Activated gamma-delta T cell treated with anti-CD3 and anti-CD28 coated beads, Interleukin-2, amount 50 U/mL, for 16 hours (primary cell): ENCODE measurements at places on chromosomes 12 and 14.

DNA sequence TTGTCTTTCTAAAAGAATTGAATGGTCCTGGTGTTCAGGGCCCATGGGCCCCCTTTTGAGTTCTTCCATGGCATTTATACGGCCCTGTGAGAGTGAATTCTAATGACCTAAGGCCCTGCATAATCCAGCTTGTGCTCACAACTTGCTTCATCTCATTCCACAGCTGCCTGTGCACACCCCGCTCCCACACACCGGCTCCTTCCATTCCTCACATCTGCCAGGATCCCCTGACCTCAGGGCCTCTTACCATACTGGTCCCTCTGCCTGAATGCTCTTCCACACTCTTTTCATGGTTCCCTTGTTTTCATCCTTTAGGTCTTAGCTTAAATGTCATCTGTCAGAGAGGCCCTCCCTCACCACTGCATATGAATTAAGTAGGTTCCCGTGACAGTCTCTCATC, 49.5 kb upstream of the EGLN3 start:
- DNase-seq, result no peak

DNA sequence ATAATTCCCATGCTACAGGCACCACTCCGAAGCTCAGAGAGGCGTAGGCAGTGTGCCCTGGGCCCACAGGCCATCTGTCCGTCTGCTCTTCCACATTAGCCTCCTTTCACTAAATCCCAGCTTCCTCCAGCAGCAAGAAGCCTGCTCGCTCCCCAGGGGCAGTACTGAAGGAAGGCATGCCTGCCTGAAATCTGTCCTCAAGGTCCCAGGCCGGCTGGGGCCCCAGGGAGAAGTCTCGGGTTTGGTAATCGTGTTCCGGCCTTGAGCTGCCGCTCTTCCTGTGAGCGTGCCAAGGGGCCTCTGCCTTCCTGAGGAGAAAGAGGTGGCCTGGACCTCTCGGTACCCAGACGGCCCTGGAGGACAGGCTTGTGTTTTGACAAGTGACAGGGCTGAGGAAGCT, 15.2 kb upstream of the DLK1 start:
- DNase-seq, result no peak

DNA sequence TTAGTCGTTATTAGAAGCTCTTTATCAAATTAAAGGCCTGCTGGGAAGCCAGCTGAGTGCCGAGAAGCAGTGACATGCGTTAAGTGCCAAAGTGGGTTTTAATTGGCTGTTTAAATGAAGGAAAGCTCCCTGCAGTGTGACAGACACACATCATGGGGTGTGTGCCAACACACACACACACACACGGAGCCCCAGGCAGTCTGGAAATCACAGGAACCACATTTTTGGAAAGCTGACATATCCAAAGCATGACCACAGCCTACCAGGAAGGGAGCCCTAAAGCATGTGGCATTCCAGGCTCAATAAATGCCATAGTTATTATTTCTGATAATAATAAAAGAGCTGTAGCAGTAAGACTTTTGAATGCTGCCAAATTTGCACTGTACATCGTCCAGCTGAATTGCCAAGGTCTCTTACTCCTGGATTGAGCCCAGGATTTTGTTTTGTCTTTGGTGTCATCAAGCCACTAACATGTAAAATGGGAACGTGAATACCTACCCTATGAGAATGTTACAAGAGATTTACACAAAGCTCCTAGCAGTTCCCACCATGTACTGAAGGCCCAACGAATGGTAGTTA, 135.1 kb downstream of the TMEM30B start:
- no peak for DNase-seq

- no peak for DNase-seq
Measured at GRCh38 chr12:11164384-11164783, 6.6 kb upstream of the SMIM10L1 start.

DNA sequence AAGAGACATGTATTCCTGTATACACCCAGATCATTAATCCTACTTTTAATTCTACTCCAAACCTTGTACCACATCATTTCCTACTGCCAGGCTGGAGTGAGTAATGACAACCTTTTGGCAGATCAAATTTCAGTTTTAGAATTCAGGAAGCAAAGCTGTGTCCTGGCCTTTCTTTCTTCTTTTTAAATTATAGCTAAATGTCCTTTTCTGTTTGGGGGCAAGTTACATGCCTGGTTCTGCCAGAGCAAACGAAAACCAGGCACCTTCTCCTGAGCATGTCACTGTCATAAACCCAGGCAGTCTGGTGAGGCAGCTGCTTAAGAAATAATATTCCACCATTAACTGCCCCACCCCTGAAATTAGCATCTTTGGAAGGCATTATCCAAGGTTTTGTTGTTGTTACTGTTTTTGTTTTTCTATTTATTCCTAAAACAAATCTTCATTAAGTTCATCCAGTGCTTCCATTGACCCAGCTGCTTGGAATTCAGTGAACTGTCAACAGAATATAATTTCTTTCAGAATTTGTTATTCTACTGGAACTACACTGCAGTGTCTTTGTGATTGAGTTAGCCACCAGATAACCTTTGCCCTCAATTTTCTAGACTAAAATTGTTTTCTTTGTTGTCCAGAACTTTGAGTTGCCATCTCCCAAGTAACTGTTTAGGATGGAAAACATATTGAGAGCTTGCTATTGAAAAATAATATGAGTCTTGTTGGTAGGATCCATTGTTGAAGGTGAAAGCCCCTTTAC, 33.2 kb downstream of the SAMD4A start:
- DNase-seq, result no peak

DNA sequence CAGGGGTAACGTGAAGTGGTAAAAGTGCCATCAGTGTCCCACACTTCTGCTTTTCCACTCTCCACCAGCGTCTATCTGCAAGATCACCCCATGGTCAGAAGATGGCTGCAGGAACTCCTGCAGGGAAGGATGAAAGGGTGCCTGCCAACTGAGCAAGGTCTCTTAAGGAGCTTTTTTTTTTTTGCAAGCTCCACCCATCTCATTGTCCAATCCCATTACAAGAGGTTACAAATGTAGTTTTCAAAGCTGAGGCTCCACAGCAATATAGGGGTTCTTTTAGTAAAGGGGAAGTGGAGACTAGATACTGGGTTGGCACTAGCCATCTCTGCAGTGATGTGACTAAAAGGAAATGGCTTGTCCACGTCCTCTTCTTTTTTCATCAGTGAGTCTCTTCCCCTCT, 5.9 kb upstream of the BHLHE41 start:
- no peak for DNase-seq

DNA sequence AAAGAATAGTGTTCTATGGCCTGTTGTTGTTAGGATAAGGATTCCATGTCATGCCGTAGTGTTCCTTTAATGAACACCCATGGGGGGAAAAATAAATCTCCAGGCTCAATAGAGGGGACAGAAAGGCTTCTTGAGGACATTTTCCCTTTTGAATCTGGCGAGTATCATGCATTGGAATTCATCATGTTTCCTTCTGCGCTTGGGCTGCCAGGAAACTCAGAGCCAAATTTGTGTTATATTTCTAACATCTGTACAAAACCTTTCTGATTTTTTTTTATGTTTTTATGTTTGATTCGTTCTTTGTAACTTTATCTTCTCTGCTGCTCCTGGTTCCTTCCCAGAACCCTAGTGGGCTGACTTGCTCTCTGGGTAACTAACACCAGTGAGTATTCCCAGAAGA, 1163.3 kb downstream of the VRK1 start:
- no peak for DNase-seq

GRCh38 chr14:70018713-70019211, 139.5 kb downstream of the SMOC1 start:
- no peak for DNase-seq

GRCh38 chr12:88973998-88974397, 378.3 kb downstream of the DUSP6 start:
- no peak for DNase-seq

DNA sequence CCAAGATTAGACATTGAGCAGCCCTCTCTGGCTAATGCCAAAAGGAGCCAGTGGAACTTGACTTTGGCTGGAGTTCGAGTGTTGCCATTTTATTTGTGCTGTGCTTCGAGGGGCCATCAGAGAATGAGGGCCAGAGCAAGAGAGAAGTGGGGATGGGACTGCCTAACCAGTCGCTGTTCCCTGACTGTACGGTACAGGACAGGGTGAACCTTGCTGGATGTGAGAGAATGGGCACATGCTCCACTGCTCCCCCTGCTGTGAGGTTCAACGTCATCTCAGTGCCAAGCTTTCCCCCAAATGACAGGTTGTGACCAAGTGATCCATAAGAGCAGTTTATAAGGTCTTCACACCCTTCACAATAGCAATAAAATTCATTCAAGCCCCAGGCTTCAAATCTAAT, 55.1 kb upstream of the BCL11B start:
- DNase-seq, result no peak

DNA sequence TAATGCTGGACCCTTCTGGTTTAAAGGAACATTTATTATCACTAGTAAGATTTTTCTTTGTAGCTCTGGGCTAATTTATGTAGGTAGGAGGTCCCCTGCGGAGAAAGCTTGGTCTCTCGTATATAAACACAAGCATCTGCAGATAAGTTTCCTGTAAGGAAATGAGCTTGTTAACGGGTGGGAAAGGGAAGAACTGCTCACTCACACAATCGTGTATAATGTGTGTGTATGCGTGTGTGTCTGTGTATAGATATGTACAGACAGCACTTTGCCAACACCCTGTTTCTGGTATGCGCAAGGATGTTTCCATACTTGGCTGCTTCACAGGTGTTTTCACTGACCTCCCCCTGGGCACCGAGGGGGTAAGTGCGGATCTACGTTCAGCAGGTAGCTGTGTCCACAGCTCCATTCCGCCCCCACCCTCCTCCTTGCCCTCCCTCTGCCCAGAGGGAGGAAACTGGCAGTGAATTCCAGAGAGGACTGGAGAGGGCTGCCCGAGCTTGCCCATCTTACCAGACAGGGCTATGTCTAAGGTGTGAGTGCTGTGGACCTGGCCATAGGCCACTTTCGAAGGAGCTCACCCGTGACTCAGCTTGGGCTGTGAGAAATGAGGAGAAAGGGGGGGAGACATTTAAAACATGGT, 65.2 kb downstream of the NINJ2 start:
- no peak for DNase-seq

DNA sequence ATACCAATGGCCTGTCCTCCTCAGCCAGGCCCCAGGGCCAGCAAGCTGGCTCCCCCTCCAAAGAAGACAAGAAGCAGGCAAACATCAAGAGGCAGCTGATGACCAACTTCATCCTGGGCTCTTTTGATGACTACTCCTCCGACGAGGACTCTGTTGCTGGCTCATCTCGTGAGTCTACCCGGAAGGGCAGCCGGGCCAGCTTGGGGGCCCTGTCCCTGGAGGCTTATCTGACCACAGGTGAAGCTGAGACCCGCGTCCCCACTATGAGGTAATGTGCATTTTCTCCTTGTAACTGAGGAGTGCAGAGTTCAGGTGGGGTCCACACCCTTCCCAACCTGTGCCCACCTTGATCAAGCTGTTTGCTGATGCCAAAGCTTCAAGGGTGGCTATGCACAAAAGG, 23.4 kb downstream of the ACACB start:
- DNase-seq, result no peak
